Testis (tissue), 5 donors: ENCODE measurements at places on chromosomes 6 and 20. TPM values are rescaled to one million over a fixed set of nuclear protein-coding genes. Genes with fewer than 3 reads are reported as not detected.

DNA sequence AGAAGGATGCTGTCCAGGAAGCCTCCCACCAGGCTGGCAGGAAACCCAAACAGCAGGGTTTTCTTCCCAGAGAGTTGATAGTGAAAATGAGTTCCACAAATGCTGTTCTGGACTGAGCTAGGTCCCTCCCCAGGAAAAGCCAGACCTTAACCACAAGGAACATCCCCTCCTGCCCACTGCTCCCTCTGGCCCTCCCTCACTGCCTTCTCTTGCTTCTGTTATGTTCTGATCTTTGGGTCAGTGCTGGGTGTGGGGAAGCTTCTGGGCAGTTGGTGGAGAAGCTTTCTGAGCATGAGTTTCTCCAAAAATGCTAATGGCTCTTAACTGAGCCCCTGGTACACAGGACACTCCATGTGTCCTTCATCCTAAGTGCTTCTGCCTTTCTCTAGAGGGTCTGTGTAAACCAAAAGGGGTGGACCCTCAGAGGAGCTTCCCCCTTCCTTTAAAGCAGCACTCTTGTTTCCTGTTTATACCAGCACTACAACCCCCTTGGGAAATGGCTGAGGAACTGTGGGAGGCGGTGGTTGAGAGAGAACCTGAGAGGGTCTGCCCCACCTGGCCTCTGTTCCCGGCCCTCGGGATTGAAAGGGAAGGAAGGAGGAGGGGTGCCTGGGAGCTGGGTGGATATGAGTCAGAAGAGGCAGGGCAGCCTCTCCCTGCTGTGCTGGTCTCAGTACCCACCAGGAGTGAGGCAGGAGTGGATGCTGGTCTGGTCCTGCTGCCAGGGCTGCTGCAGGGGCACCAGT, 42.0 kb downstream of the CDS2 start:
- H3K36me3 ChIP-seq = no peaks in the 10 kb centered on the region
- H3K27me3 ChIP-seq = no peaks in the 10 kb centered on the region
- H3K27ac ChIP-seq = no peak overlapping the region
- H3K4me3 ChIP-seq = no peak overlapping the region

- H3K27ac ChIP-seq = no peak overlapping the region
- H3K36me3 ChIP-seq = no peaks in the 10 kb centered on the region
- H3K4me3 ChIP-seq = no peak overlapping the region
- H3K27me3 ChIP-seq = no peaks in the 10 kb centered on the region
- DNase-seq = no peak
These were observed 75.8 kb downstream of the LAMP5 start for GRCh38 chr20:9590189-9590588.

GRCh38 chr6:14322841-14323240, 205.3 kb downstream of the CD83 start:
- no peaks in the 10 kb centered on the region for H3K27me3 ChIP-seq
- H3K4me1 ChIP-seq = no peaks in the 10 kb centered on the region
- no peaks in the 10 kb centered on the region for H3K36me3 ChIP-seq
- no peak for DNase-seq
- H3K4me3 ChIP-seq = no peak overlapping the region
- no peak overlapping the region for H3K27ac ChIP-seq

DNA sequence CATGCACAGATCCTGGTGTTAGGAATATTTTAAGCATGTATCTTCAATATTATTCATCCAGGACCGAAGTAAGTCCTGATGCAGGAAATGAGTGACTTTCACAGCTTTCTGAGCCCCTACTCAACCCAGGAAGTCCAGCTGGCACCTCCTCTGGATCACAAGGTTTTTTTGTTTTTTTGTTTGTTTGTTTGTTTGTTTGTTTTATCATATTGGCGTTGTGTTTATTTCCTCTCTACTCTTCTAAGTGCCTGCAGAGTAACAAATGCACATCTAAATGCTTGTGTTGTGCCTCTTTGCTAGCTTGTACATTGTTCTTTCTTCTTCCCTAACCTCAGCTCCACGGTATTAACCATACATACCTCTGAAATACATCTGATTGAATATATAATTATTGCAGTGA, 594.3 kb upstream of the ADGRB3 start:
- no peak for DNase-seq
- no peaks in the 10 kb centered on the region for H3K36me3 ChIP-seq
- peak overlapping the region; percentile 29 for H3K4me3 ChIP-seq
- no peaks in the 10 kb centered on the region for H3K27me3 ChIP-seq
- H3K27ac ChIP-seq = no peak overlapping the region

GRCh38 chr6:165831812-165832510, 168.9 kb upstream of the PDE10A start:
- no peak for DNase-seq
- peaks cover 25% of the 10 kb centered on the region for H3K4me1 ChIP-seq
- H3K4me3 ChIP-seq = no peak overlapping the region
- H3K27me3 ChIP-seq = no peaks in the 10 kb centered on the region
- no peaks in the 10 kb centered on the region for H3K36me3 ChIP-seq
- no peak overlapping the region for H3K27ac ChIP-seq

- no peaks in the 10 kb centered on the region for H3K36me3 ChIP-seq
- no peak overlapping the region for H3K27ac ChIP-seq
- H3K4me3 ChIP-seq = no peak overlapping the region
- no peaks in the 10 kb centered on the region for H3K27me3 ChIP-seq
These were observed 133.4 kb downstream of the BANF2 start for GRCh38 chr20:17833036-17833674.

- H3K4me1 ChIP-seq = no peaks in the 10 kb centered on the region
- no peaks in the 10 kb centered on the region for H3K36me3 ChIP-seq
- H3K27me3 ChIP-seq = no peaks in the 10 kb centered on the region
These were observed 4.0 kb downstream of the CD40 start for GRCh38 chr20:46122071-46122470.

- H3K36me3 ChIP-seq = no peaks in the 10 kb centered on the region
- H3K4me1 ChIP-seq = no peaks in the 10 kb centered on the region
- H3K27me3 ChIP-seq = no peaks in the 10 kb centered on the region
These were observed 191.8 kb downstream of the TMEM200A start for GRCh38 chr6:130557481-130558112.

- H3K4me1 ChIP-seq = no peaks in the 10 kb centered on the region
- H3K27me3 ChIP-seq = no peaks in the 10 kb centered on the region
- H3K36me3 ChIP-seq = no peaks in the 10 kb centered on the region
- no peak overlapping the region for H3K27ac ChIP-seq
- no peak for DNase-seq
- no peak overlapping the region for H3K4me3 ChIP-seq
These were observed 18.2 kb downstream of the ZC2HC1B start for GRCh38 chr6:143882401-143882930.

GRCh38 chr6:3419624-3420272, 37.1 kb downstream of the SLC22A23 start:
- no peaks in the 10 kb centered on the region for H3K27me3 ChIP-seq
- H3K27ac ChIP-seq = no peak overlapping the region
- H3K4me1 ChIP-seq = no peaks in the 10 kb centered on the region
- no peak overlapping the region for H3K4me3 ChIP-seq
- no peaks in the 10 kb centered on the region for H3K36me3 ChIP-seq

The CPNE5 gene
- total RNA-seq = 97.8 TPM

The RPP40 gene
- 10.8 TPM for total RNA-seq

The FNDC11 gene
- total RNA-seq = 85.4 TPM
